GM23338 (cell line): ENCODE measurements at places on chromosomes 5 and 9. TPM values are rescaled to one million over a fixed set of nuclear protein-coding genes. Genes with fewer than 3 reads are reported as not detected.
A peak's percentile ranks its signal among the peaks of the same experiment; 100 is the strongest.

DNA sequence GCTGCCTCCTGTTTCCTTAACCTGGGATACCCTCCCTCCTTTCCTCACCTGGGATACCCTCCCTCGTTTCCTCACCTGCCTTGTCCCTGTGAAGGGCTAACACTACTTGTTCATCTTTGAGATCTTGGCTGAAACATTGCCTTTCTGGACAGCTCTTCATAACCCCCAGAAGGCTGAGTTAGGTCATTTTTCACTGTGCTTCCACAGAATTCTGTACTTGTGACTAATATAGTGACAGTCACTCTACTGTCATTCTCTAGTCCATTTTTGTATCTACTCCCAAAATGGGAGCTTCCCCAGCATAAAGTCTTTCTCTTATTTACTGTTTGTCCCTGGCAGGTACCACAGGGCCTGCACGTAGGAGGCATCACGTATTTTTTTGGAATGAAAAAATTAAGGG lies 21.5 kb upstream of the DAB2 start:
- no peak for DNase-seq

DNA sequence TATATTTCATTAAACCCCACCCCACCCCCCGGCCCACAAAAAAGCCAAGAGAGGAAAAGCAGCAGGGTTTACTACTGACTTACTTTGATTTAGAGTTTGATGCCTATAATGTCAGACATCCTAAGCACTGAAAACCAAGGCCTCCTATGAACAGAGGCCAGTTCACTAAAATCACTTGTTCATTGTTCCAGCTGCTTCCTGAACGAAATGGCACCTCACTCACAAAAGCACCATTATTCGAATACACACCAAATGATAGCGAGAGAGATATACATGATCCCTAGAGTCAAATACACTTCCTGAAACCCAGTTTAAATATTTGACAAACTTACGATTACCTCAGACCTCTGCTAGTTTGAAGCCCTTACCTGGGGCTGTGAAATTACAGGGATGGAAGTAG lies 66.6 kb downstream of the LPAR1 start:
- no peak for DNase-seq

DNA sequence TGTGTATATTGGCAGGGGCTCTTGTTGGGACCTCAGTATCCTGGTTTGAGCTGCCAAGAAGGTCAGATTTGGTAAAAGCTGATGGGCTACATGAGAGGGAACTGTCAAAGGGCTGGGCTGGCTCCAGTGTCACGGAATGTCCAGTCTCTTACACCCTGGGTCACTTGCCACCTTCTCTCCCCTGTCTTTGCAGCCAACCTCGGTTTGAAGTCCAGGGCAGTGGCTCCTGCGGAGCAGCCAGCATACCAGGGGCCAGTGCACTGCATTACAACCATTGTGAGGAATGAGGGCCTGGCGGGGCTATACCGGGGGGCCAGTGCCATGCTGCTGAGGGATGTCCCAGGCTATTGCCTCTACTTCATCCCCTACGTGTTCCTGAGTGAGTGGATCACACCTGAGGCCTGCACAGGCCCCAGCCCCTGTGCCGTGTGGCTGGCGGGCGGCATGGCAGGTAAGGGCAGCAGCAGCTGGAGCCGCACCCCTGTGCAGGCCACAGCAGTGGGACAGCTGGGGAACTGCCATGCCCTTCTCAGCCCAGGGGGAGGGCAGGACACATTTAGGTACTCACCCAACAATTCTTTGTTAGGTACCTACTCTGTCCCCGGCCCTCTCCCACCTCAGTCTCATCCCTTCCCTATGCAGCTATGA lies 24.2 kb downstream of the IL9 start:
- DNase-seq = no peak

GRCh38 chr9:127637322-127637847 lies 25.3 kb downstream of the STXBP1 start:
- DNase-seq = no peak

- peak; percentile 30 for DNase-seq
Observed at GRCh38 chr9:124795881-124796431, 19.0 kb downstream of the OLFML2A start.

DNA sequence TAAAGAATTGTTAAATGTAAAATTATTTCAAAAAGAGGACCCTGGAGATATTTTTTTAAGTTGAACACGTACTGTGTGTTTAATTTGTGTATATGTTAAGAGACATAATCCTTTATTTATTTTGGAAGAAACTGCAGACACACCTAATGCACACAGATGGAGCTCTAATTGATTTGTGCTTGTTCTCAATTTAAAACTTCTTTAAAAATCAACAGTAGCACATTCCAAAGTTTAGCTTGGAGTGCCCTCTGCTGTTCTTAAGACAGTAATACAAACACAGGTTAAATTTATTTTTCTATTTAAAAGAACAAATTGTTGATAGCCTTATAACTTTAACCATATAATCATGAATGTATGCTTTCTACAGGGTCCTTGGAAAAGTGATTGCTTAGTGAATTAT lies 277.6 kb upstream of the ADAMTS16 start:
- DNase-seq = peak; percentile 69

Gene RXRA
- 14.9 and 17.9 TPM in 2 replicates for total RNA-seq
